ENCODE measurements at places on chromosomes 3 and 15.

- DNase-seq: no peak
Observed at GRCh38 chr3:42192334-42193200, 73.4 kb downstream of the CCK start.

- no peak for DNase-seq
Observed at GRCh38 chr3:153084431-153084830, 77.6 kb upstream of the RAP2B start.

- DNase-seq: no peak
Observed at GRCh38 chr3:73094129-73094528, 32.7 kb downstream of the EBLN2 start.

DNA sequence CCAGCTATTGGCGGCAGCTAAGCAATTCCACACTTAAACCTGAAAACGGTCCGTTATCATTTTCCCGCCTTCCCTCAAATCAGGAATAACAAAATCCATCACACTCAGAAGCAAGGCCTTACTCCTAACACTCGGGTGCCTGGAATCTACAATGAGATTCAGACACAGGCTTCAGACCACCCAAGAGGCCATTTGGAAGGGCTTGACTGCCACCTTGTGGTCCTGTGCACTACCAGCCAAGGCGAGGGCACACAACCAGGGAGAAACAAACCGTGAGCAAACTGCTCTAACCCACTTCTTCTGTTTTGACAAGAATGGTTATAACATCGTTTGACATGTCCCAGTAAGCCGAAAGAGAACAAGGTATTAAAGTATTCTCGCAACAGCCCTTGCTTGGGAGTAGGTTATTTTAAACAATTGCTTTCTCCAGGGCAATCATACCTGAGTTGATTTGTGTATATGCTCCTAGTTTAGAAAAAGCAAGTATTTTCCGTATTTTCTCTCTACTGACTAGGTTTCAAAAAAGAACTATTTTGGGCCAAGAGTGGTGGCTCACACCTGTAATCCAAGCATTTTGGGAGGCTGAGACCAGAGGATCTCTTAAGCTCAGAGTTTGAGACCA, 40.1 kb upstream of the TAFA4 start:
- peak; percentile 10 for DNase-seq

- DNase-seq: no peak
Observed at GRCh38 chr3:89171687-89172545, 64.5 kb downstream of the EPHA3 start.

DNA sequence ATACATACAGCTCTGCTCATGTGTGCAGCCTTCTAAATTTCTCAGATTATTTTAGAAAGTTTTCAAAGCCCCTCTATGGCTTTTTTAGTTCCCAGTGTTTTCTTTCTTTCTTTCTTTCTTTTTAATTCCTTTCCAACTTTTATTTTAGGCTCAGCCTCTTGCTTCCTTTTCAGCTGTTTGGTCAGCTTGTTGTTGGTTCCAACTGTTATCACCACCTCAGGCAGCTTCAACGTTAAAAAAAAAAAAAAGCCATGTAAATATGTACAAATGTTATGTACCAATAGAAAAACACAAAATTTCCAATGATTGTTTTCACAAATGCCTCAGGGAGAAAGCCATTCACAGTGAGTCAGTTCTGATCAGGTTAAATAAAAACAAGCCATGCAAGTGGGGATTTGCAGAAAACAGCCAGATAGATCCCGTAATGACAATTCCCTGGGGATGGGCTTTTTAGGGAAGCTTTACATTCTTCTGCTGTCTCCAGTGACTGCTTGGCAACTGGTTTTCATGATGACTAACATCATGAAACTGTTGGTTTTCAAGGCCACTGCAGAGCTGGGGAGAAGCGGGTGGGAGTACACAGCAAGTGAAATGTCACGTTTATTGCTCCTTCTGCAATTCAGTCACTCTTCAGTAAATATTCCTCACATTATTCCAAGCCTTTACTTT, 908.4 kb downstream of the EPHA3 start:
- no peak for DNase-seq

- DNase-seq: no peak
Observed at GRCh38 chr15:29102911-29103823, 166.5 kb downstream of the NSMCE3 start.

DNA sequence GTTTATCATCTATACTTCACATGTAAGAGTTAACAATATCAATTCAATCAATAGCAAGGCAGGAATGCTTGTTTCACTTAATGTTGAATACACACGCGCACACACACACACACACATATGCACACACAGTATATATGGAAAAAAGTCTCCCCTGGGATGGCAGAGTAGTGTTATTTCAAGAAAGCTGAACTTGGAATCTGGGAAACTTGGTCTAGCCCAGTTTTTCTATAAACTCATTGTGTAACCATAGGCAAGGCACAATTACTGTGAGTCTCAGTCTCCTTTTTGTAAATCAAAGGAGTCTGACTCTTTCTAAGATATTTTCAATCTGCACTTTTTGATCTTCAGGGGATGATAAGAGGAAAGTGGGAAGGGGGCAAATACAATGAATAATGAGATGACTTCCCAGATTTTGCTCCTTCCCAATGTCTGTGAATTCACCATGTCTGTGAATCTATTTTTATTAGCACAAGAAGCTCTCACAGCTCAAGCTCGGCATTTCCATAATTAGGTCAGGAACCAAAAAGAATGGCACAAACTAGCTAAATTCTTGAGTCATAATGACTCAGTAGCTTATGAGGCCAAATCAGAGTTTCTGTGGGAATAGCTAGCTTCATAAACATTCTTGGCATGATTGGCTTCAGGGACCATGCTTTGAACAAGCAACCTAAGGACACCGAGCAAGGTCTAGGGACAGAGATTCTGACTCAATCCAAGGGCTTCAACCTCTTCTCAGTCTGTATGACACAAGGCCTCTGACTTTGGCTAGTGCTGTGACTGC, 227.4 kb upstream of the DCBLD2 start:
- no peak for DNase-seq

DNA sequence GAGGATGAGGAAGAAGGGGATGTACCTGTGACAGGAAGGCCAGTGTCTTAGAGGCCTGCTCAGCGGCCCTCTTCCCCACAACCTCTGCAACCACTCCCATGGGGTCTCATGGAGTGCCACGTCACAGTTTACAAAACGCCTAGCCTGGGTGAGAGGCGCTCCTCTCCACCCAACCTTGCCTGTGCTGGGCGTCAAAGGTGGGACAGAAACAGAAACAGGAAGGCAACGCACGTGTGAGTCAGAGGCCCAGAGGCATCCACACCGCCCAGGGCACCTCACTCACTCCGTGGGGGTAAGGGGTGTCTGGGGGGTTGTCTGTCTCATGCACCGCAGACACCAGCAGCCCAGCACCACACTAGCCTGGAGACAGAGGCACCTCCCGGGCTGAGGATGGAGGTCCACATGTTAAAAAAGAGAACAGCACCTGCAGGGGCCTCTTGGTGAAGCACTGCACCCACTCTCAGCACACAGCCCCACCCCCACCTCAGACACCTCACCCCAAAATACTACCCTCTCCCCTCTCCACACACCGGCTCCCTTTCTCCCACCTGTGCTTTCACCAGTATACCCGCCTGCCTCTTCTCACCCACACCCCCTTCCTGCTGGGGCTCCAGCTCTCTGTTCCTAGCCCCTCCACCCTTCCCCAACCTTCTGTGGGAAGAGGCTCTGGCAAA, 4.7 kb upstream of the CALML4 start:
- DNase-seq: no peak

GRCh38 chr3:183924543-183924942, 39.9 kb upstream of the PARL start:
- no peak for DNase-seq

- no peak for DNase-seq
Observed at GRCh38 chr3:9250236-9250635, 790 bp upstream of the SRGAP3 start.

GRCh38 chr15:85091990-85092389, 110.3 kb downstream of the PDE8A start:
- DNase-seq: no peak

GRCh38 chr3:2944628-2945027, 165.5 kb downstream of the IL5RA start:
- no peak for DNase-seq

GRCh38 chr15:100627789-100628395, 25.5 kb downstream of the ASB7 start:
- peak; percentile 13 for DNase-seq

- no peak for DNase-seq
Observed at GRCh38 chr3:112395181-112395895, 62.4 kb downstream of the CD200 start.

DNA sequence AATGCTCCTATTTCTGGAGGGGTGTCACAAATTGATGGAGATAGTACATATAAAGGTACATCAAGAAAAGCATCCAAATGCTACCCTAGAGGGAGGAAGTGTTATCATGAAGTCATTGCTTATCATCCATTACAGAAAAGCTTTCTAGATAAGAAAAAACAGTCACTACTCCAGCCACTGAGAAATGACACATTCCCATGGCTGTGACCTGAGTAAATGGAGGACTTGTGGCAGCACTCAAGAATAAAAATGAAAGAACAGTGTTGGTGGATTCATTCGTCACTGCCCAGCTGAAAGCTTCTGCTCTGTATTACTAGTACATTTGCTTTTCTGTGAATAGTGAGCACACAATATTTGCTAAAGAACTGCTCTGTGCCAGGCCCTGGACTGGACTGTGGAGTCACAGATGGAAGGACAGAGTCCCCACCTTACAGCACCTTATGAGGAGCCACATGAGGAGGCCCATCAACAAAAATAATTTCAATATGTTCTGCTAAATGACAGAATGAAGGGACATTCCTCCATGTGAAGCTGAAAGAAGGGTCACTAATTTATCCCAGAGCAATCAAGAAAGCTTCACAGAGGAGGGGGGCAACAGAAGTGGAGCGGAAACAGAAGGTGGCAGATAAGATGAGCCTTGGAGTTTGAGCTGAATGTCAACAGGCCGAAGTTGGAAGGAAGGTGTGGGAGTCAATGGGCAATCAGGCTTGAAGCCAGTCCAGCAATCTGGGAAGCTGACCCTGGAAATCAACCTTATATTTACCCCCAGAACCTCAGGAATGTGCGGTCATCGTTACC, 343.5 kb upstream of the TRIM42 start:
- no peak for DNase-seq

DNA sequence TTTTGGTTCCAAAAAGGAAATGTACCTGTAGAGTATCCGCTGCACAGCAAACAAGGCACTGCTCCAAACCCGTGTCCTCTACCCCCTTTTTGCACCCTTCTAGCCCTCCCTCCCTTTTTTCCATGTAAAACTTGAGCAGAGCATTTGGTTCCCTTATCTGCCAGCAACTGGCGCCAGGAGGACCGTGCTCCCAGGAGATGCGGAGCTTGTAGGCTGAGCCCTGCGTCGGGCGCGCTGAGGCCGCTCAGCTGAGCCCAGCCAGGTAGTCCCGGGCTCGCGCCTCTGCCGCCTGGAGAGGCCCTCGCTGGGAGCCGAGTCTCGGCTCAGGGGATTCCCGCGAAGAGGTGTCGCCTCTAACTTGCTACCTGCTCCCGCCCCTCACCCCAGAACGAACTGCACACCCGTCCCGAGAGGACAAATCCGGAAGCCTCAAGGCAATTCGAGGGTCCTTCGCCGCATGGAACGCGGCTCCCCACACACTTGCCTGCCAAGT, 575 bp downstream of the TRPM7 start:
- DNase-seq: no peak

DNA sequence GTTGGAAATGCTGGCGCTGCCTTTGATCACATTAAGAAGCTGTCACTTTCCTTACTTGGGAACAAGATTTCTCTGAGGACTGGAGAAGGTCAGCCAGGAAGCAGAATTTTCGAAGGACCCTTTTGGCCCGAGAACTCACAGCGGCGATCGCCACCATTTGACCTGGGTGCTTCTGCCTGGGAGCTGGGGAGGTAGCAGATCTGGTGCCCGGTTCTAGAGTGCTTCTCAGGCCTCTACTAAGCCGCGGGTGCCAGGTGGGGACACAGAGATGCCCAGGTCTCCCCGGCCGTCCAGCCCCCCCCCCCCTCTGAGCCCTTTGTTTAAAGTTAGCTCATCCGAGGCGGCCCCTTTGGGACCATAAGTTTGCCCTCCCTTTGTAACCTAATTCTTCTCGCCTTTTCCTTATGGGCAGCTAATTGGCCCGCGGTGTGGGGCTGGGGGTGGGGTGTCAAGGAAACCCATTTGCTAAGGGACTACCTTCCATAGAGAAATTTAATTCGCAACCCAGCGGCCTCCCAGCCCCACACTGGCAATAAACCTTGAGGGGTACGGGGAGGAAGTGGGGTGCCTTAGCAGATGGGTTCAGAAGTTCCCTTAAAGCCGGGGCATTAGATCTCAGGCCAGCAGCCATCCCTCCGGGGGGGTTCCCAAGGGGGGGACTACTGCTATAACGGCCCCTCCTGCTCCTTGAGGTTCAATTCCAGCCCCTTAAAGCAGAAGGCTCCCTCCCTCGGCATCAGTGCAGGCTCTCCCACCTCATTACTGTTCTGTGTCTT, 1.9 kb downstream of the GATA2 start:
- DNase-seq: no peak

- no peak for DNase-seq
Observed at GRCh38 chr3:139112230-139112558, 67.5 kb upstream of the PRR23C start.

DNA sequence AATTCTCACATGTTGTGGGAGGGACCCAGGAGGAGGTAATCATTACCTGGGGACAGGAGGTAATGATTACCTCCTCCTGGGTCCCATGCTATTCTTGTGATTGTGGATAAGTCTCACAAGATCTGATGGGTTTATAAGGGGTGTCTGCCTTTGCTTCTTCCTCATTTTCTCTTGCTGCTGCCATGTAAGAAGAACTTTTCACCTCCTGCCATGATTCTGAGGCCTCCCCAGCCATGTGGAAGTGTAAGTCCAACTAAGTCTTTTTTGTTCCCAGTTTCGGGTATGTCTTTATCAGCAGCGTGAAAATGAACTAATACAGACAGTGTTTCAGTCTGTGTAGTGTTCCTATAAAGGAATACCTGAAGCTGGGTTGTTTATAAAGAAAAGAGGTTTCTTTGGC, 13.1 kb upstream of the KCTD6 start:
- DNase-seq: no peak

GRCh38 chr3:21745966-21746365, 5.0 kb downstream of the ZNF385D start:
- no peak for DNase-seq

GRCh38 chr3:31288641-31289100, 244.1 kb upstream of the STT3B start:
- DNase-seq: no peak

GRCh38 chr3:101185341-101185740, 135.0 kb downstream of the IMPG2 start:
- no peak for DNase-seq

- no peak for DNase-seq
Observed at GRCh38 chr3:99895131-99895696, 77.6 kb downstream of the CMSS1 start.

All from NCI-H1048 (cell line).